Stimulated activated CD8-positive, alpha-beta memory T cell treated with anti-CD3 and anti-CD28 coated beads, Interleukin-4, amount 100 ng/mL, for 48 hours (primary cell): ENCODE measurements at places on chromosomes 3 and 15.

DNA sequence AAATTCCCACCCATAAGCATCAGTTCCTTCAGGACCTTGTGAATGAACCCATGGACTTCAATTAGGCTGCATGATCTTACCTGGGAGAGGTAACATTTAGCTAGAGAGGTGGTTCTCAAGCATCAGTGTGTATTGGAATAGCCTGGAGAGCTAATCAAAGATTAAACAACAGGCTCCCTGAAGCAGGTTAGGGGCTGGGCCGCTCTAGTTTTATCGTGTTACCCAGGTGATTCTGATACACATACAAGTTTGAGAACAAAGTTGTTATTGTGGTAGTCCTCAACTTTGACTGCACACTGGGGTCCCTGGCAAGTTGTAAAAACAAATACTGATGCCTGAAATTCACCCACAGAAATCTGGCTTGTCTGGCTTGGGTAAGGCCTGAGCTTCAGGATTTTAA, 31.2 kb downstream of the MYH15 start:
- no peak for DNase-seq

- no peak for DNase-seq
These were observed 6.0 kb upstream of the VILL start for GRCh38 chr3:37984596-37984995.

DNA sequence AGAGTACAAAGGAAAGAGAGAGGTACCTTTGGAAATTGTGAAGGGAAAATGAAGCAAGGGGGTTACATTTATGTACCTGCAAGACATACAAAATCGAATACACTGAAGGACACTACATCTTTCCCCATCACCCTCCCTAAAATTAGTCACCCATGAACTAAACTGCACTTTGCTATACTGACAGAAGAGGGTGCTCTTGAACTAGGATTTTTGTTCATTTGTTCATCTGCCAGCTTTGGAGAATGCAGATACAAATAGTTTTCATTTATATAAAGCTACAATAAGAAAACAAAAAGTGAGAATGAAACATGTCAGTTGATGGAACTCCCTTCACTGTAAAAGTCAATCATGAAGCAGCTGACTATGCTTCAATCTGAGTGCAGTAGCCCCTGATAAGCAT, 55.7 kb downstream of the PCCB start:
- no peak for DNase-seq

DNA sequence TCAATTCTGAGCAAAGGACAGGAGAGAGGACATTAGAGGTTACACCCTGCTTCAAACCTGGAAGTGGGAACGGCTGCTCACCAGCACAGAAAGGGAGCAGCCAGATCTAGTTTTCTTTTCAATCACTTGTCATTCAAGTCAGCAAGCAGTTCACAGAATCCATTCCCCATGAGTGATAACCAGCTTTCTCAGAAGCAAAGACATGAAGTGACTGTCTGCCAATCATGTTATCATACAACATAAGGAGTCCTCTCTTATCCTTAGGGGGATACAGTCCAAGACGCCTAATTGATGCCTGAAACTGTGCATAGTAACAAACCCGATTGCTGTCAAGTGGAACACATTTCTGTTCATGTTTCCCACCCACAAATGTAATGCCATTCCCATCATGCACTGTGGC, 54.7 kb downstream of the FAM98B start:
- DNase-seq: no peak

- DNase-seq: no peak
These were observed 316.4 kb downstream of the SOX2 start for GRCh38 chr3:182028081-182028480.
